Astrocyte of the cerebellum (primary cell): ENCODE measurements at places on chromosomes 4 and X.
A peak's percentile ranks its signal among the peaks of the same experiment; 100 is the strongest.

DNA sequence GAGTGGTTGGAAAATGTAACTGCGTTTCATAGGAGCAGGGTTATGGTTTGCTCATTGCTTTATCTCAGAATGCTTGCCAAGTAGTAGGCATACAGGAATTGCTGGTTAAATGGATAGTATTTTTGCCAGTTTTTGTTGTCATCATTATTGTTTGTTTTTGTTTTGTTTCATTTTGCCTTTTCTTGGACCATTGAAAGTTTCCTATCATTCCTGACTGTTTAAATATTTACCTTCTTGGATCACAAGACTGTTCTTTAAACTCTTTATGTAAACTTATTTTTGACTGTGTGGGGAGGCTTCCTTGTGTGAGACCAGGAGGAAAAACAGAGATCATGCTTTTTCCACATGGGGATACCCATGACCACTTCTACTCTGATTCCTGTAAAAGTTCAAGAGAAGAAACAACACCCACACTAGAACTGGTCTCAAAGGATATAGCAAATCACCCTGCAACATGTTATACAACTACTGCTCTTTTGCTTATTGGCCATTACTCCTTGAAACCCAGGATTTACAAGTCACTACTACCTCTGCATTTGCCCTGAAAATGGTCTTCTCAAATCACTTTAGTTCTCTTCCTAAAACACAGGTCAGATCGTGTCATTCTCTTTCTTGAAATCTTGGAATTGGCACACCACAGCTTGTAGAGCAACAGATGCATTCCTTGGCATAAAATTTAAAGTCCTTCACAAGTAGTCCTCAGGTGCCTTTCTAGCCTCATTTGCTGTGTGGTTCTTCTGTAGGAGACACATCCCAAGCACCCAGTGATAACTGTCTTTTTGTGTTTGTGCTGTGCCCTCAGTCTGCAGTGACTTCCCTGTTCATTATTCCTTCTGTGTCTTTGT lies 51.3 kb downstream of the FNIP2 start:
- DNase-seq = no peak

- DNase-seq = peak; percentile 52
These were observed 21.0 kb downstream of the S100G start for GRCh38 chrX:16671005-16671404.

GRCh38 chrX:130118441-130119311 lies 8.4 kb upstream of the ELF4 start:
- DNase-seq = peak; percentile 67

DNA sequence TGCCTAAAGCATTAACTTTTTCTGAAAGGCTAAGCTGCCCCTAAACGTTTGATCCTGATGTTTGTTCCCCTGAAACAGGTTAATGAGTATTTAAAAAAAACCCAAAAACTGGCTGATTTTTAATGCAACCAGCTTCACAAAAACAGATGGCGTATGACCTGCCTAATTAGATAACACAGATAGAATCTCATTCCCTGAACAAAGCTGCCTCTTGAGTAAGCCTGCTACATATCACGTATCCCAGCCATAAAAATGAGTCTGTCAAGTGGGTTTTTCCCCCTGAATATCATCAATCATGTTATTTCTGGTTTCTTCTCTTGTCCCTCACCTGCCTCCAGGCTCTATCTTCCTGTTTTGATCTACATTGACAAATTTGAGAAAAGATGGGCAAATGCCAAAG lies 154.2 kb upstream of the FAM9B start:
- DNase-seq = no peak

- DNase-seq = no peak
These were observed 13.3 kb downstream of the ACOX3 start for GRCh38 chr4:8427262-8427661.

DNA sequence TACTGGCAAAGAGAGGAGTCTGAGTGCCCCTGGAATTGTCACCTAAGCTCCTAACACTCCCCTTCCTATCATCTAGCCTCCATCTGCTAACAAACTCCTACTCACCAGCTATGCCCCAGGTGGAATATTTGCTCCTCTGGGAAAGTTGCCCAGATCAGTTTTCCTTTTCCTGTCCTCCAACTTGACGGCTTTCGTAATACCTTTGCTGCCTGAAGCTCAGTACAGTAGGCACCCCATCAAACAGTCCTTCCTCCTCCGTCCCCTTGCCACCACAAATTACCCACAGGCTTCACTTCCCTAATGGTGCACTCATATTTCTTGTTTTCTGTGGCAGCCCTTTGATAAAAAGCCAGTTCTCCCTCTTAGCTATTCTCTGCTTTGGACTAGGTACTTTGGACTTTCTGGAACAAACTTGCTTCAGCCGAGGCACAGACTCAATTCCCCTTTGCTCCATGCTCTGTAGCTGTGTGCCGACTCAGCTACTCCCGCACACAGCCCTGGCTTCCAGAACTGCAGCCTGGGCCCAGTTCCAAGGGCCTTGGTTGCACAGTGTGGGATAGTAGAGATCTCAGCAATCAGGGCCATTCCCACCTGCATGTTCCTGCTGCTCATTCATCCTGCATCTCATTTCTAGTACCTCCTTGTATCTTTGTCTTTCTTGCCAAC lies 605.1 kb downstream of the BCOR start:
- DNase-seq = no peak

DNA sequence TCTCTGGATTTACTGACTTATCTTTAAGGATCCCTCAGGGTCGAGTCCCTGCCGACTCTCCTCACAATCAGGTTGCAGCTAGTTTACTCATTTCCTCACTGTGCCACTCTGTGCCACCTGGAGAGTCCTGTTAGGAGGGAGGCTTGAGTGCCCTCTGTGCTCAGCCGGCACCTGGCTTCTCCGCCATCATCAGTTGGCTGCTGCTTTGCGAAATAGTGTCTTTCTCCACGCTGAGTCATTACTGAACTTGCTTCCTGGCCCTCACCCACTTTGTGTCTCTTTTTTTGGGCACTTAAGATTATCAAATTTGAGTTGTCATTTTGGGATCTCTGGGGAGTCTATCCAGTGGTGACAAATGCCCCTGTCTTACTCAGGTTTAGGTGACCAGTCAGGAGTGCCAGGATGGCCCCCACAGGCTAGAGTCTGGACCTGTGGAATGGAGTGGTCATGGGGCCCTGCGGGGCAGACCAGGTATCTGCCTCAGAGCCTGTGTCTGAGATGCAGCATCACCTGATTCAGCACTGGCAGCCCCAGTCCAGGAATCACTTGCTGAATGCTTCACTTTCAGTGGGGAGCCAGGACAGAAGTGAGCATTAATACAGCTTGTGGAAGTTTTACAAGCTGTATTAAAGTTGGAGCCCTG lies 37.7 kb downstream of the JADE1 start:
- no peak for DNase-seq

- DNase-seq = no peak
These were observed 23.1 kb downstream of the MAGEA8 start for GRCh38 chrX:149903889-149904748.

- DNase-seq = no peak
These were observed 988.8 kb downstream of the RAPGEF2 start for GRCh38 chr4:160091631-160092030.

DNA sequence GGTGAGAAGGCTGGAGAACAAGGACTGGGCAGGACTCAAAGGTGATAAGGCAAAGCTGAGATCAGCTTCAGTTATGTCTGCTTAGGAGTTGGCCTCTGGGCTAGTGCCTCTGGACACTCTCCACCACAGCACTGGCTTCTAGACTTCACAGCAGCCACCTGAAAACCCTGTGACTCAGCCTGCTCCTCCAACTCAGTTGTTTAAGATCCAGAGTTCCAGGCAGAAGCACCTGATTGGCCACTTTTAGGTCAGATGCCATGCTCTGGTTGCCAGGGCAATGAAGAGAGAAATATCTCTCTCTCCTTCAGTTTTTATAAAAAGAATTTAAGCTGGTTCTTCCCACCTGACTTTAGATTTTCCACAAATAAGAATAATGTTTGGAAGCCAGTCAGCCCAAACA lies 47.9 kb upstream of the BLTP1 start:
- no peak for DNase-seq

GRCh38 chr4:51842167-51842553 lies 793 bp upstream of the DCUN1D4 start:
- DNase-seq = no peak

- DNase-seq = peak; percentile 2
These were observed 40.8 kb downstream of the HCCS start for GRCh38 chrX:11151799-11152559.

GRCh38 chrX:19811807-19812604 lies 75.4 kb downstream of the SH3KBP1 start:
- peak; percentile 69 for DNase-seq

- DNase-seq = no peak
These were observed 9.3 kb downstream of the CD99L2 start for GRCh38 chrX:150889131-150889530.

- no peak for DNase-seq
These were observed 2313.1 kb upstream of the AGA start for GRCh38 chr4:179755322-179755721.

- DNase-seq = no peak
These were observed 34.4 kb downstream of the HDX start for GRCh38 chrX:84467898-84468297.

GRCh38 chrX:12390301-12390700 lies 252.0 kb downstream of the FRMPD4 start:
- no peak for DNase-seq

- DNase-seq = no peak
These were observed 840 bp downstream of the GUF1 start for GRCh38 chr4:44679060-44679459.

DNA sequence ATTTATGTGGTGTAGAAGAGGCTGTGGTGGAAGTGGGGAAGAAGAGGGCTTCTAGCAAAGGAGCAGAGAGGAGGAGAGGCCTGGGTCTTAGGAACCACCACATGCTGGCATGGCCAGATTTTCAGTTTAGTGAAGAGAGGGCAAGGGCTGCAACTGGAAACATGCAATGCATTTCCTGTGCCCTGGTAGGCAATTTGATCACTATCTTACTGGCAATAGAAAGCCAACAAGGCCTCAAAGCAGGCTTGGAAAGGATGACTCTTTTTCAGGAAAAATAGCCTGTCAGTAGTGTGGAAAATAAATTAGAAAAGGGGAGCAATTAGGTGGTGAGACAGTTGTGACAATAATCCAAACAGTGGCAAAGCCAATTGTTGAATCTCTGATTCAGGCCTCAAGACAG lies 501.9 kb upstream of the ZFP42 start:
- DNase-seq = no peak

- peak; percentile 18 for DNase-seq
These were observed 184.8 kb downstream of the GBA3 start for GRCh38 chr4:22877486-22878052.

DNA sequence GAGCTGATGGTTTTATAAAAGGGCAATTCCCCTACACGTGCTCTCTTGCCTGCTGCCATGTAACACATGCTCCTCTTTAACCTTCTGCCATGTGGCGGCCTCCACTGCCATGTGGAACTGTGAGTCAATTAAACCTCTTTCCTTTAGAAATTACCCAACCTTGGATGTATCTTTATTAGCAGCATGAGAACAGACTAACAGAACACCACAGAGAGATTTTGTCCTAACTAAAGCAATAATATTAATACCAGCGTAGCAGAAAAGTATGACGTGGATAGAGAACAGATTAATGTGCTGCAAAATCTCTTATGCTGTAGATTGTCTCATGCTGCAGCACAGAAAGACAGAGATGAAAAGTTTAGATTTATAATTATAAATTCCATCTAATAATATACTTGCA lies 23.1 kb downstream of the AIMP1 start:
- DNase-seq = no peak

DNA sequence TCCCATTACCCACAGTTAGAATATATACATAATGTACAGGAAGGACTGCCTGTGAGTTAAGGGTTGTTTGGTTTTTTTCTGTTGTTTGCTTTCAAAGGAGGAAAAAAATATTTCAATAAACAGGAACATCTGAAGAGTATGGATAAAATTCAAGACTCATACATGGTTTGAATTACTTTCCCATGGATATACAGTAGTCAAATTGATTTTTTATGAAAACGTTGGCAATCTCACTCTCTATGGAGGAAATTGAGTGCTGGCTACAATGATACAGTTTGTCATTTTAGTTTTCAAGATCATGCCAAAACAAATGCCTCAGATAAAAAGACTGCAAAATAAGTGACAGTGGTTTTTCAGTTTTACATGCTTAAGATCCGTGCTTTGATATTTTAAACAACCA lies 116.6 kb downstream of the SH3RF1 start:
- DNase-seq = no peak
